ENCODE measurements at places on chromosomes 4 and X.

DNA sequence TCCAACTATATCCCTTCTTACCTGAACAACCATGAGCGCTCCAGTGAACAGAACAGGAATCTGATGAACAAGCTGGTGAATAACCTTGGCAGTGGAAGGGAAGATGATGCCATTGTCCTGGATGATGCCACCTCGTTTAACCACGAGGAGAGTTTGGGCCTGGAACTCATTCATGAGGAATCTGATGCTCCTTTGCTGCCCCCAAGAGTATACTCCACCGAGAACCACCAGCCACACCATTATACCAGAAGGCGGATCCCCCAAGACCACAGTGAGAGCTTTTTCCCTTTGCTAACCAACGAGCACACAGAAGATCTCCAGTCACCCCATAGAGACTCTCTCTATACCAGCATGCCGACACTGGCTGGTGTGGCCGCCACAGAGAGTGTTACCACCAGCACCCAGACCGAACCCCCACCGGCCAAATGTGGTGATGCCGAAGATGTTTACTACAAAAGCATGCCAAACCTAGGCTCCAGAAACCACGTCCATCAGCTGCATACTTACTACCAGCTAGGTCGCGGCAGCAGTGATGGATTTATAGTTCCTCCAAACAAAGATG lies 870.2 kb downstream of the ADGRL3 start:
- DNase-seq, result no peak

DNA sequence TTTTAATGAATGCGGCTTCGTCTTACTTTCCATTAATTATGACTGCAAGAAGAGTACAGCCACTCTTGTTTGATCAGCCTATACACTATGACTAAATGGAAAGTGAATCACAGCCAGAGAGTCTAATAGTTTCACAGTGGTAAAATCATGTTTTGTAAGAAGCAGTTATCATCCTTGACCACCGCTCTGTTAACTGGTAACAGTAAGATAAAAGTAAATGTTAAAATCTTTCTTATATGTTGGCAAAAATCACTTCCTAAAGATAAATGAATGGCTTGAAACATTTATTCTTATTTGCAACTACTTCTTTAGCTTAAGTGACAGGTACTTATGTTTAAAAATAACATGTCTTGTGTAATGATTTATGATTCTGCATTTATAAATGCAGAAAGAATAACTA lies 13.2 kb downstream of the GALNT7 start:
- peak; percentile 72 for DNase-seq

DNA sequence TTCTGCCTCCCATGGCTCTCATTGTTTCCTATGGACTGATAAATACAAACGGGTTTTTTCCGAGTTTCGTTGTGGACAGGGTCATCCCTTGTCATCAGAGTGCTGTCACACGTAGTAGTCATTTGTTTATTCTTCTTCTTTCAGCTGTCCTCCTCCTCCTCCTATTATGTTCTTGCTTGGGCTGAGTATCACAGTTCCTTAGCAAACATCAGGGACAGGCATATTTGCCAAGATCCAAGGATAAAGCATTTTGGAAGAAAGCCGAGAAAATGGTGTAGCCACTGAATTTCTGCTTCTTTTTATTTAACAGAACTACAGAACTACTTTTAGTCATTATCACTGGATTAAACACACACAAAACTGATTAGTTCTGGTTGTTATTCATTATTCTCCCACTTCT lies 167.9 kb downstream of the MAML3 start:
- no peak for DNase-seq

- no peak for DNase-seq
Measured at GRCh38 chr4:98692411-98692810, 34.0 kb upstream of the TSPAN5 start.

DNA sequence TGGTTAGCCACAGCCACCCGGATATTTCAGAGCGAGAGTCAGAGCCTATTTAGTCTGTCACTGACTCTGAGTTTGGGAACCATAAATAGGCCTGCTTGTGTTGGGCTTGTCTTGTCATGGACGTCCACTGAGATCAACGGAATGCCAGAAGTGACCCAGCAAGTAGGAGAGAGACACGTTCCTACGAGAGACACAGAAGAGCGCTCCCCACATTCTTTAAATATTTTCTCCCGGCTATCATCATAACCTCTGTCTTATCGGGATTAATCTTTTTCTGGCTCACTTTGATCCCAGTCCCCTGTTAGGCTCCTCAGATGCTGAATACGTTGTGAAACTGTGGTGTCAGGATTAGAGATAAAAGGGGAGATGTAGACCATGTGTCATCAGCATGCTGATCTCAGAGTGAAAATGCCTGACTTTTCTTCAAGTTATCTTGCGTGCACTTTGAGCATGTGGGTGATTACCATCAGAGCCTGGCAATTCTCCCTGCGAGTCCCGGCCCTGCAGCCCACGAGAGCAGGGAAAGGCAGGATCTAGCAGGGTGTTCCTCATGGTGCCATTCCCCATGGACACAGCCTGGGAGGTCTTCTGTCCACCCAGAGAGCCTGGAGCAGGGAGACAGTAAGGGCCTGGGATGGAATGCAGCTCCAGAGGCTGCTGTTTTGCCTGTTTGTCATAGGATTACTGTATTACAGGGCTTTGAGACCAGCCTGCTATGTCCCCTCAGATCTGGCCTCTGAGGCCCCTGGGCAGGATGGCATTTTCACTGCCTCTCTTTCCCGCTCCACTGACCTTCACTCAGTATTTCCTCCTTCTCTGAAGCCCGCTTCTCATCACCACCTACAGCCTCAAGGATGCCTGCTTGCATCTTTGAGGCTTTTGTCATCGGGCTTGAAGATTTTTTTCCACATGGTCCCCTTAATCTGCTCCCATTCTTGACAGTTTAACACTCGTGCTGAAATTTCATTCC lies 2.8 kb upstream of the TENM3 start:
- DNase-seq, result peak; percentile 77

DNA sequence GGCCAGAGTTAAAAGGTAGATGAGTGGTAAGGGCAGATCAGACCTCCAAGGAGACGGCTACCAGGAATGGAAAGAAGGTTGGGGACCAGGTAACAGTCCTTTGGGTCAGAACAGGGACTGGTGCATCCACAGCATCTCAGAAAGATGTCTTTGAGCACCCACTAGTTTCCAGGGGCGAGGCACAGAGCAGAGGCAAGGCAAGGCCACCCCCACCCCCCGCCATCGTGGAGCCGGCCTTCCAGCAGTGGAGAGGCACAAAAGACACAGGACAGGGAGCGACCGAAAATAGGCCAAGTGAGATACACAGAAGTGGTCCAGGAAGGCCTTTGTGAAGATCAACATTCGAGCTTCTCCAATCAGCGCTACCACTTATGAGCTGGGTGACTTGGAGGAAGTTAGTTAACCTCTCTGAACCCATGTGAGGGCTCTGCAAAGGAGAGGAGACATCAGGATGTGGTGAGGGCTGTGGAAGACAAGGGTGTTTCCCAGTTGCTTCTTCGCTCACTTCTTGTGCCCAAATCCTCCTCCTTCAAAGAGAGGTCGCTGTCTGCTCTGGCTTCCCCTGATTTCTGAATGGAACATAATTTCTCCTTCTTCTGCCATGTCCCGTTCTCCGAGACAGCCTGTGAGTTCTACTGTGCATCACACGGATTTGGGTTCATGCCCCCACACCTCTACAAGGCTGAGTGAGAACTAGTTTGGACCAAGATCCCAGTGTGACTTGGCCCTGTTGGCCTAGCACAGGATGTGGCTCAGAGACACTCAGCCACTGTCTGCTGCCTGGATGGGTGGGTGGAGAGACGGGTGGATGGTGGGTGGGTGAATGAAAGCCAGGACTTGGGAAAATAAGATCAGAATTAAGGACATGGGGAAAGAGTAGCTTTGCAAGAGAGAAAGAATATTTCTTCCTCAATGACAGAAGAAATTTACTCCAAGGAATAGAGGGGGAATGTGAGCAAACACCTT lies 16.7 kb upstream of the MSX1 start:
- no peak for DNase-seq

GRCh38 chr4:167088115-167088514 lies 146.2 kb downstream of the SPOCK3 start:
- DNase-seq, result no peak

GRCh38 chr4:76634220-76634619 lies 199.2 kb downstream of the SHROOM3 start:
- DNase-seq, result peak; percentile 72

GRCh38 chr4:141158219-141158618 lies 24.9 kb upstream of the RNF150 start:
- DNase-seq, result peak; percentile 55

GRCh38 chr4:88609387-88609786 lies 17.1 kb downstream of the HERC3 start:
- no peak for DNase-seq

DNA sequence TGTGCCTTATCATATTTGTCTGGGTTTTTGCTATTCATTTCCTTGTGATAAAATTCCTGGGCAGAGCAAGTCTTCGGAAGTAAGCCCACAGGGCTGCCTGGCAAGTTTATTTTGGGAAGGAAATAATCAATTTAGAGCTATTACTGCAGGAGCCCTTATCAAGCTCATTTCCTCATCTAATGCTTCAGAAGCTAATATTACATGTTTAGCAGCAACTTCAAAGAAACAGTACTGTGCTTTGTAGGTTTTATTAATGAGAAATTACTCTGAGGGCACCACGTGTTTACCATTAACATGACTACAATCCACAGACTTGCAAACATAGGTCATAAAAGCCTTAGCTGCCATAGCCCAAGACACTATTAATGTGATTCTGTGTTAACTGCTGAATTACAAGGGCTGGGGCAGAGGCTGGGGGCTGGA lies 540.0 kb downstream of the SPRY1 start:
- DNase-seq, result no peak

DNA sequence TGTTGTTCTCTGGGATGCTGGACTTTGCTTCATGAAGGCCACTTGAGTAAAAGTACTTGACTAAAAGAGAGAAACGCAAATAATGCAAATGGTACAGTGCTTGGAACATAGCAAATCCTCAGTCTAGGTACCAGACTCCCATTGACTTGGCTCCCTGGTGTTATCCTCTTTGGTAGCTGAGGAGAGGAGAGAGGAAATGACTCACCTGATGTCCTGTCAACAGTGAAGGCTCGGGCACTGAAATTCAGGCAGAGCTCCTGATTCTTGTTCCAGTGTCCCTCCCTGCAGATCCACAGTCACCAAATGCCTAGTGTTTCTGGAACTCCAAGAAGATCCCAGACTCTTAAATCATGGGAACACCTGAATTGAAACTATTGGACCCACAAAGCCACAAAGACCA lies 22.5 kb upstream of the TCEAL4 start:
- DNase-seq, result no peak

- DNase-seq, result peak; percentile 62
Measured at GRCh38 chrX:149830192-149830873, 48.6 kb downstream of the MAGEA9 start.

- no peak for DNase-seq
Measured at GRCh38 chr4:22202246-22202974, 253.8 kb upstream of the KCNIP4 start.

DNA sequence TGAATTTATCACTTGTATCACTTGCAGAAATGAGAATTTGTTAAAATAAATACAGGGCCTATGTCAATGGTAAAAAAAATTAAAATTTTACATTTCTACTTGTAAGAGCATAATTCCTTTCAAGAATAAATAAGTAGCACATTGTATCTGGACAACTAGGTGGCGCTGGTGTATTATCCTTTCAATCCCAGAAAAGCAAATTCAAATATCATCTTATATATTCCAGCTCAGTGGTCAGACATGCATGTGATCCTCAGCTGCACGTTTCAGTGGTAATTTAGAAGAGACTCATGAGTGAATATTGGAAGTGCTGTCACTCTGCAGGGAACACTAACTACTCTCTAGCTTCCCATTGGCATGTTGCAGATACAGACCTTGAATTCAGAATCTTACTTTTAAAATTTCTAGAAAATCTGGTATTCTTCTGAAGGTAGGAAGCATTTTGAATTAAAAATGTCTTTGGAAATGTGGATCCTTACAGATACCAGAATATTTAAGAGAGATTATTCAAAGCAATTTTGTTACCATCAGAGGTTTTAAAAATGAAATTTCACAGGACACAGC lies 1414.7 kb upstream of the TENM3 start:
- peak; percentile 82 for DNase-seq

GRCh38 chr4:118842055-118842454 lies 6.1 kb upstream of the SEC24D start:
- peak; percentile 61 for DNase-seq

DNA sequence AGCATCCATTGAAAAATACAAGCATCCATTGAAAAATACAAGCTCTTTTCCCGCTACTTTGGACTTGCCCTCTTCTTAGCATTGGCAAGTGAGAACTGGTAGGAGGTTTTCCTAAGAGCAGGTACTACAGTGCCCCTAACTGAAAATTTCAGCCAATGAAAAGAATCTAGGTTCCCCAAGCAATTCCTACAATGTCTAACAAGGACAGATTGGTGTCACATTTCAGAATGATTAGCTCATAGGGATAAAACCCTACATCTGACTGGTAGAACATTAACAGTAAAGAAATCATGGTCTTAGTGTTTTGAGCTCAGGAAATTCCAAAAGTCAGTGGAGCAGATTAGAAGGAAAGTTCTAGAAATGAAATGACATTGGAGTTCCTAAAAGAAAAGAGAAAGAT lies 68.6 kb upstream of the QRFPR start:
- DNase-seq, result no peak

- DNase-seq, result no peak
Measured at GRCh38 chr4:106195435-106195950, 120.5 kb downstream of the TBCK start.

DNA sequence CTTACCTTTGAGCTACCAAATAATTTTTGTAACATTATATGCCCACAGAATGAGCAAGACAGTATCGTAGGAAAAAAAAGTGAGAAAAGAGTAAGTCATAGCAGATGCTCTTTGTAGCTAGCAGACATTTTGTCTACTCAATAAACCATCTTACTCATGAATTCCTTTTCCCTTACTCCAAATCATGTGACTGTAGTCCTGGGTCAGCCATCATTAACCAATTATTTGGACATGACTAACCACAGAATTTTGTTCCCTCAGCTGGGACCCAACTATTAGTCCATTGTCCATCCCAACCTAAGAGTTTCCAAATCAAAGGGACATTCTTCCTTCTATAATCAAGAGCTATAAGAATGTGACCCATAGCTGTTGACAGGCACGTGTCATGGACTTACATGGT lies 11.4 kb downstream of the UBE2D3 start:
- peak; percentile 76 for DNase-seq

- peak; percentile 77 for DNase-seq
Measured at GRCh38 chr4:88792268-88792781, 94.7 kb upstream of the NAP1L5 start.

DNA sequence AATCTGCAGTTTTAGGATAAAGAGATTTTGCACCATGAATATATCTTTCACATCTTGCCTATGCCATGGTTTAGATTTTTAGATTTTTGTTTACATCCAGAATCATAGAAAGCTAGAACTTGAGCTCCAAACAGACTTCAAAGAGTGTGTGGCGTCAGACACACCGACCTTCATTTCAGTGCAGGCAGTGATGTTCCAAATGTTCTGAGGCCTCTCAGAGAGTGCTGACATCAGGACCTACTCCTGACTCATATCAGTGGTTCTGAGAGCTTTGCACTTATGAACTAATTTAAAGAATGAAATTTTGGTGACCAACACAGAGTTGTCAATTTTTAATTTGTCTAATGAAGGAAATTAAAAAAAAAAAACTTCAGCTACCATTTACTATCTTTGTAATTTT lies 18.3 kb downstream of the CXCR3 start:
- no peak for DNase-seq

GRCh38 chrX:116204932-116205331 lies 34.4 kb downstream of the AGTR2 start:
- peak; percentile 26 for DNase-seq

GRCh38 chrX:77519765-77520164 lies 72.6 kb downstream of the FGF16 start:
- DNase-seq, result no peak

- peak; percentile 29 for DNase-seq
Measured at GRCh38 chr4:45350438-45350837, 624.1 kb upstream of the GNPDA2 start.

GRCh38 chr4:39825090-39825489 lies 127.2 kb downstream of the UBE2K start:
- no peak for DNase-seq

Measured in astrocyte of the hippocampus (primary cell).